Activated T-cell treated with anti-CD3 and anti-CD28 coated beads, Interleukin-2, amount 50 U/mL, for 72 hours (primary cell): ENCODE measurements at places on chromosomes 2 and 18.

- DNase-seq: no peak
Measured at GRCh38 chr2:23286758-23287704, 97.9 kb upstream of the KLHL29 start.

DNA sequence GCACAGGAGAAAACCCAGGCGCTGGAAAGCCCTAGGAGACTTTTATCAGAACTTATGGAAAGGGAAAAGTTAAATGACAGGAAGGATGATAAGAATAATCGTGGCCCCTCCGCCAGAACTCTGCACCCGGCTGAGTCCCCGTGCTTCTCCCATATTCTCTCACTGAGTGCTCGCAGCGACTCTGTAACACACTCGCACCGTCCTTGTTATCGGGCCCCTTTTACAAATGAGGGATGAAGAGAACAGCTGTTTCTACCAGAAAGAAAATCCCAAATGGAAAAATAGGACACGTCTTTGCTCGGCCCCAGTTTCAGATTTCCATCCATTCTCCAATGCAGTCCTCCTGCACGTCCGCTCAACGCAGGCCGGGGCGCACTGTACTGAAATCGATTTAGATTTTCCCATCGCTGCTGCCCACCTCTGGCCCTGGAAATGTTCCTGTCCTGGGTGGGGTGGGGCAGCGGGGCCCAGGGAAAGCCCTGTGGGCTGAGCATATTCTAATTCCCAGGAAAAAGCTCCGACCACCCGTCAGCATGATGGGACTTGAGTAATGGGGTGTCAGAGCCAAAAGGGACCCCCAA lies 66.4 kb downstream of the KCNF1 start:
- DNase-seq: no peak

GRCh38 chr2:124558277-124558905 lies 533.3 kb downstream of the CNTNAP5 start:
- DNase-seq: no peak

DNA sequence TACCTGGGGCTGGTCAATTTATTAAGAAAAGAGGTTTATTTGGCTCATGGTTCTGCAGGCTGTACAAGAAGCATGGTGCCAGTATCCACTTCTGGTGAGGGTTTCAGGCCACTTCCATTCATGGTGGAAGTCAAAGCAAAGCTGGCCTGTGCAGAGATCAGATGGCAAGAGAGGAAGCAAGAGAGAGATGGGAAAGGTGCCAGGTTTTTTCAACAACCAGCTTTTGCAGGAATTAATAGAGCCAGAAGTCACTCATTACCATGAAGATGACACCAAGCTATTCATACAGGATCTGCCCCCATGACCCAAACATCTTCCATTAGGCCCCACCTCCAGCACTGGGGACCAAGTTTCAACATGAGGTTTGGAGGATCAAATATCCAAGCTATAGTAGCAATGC lies 56.8 kb upstream of the ST3GAL5 start:
- no peak for DNase-seq

DNA sequence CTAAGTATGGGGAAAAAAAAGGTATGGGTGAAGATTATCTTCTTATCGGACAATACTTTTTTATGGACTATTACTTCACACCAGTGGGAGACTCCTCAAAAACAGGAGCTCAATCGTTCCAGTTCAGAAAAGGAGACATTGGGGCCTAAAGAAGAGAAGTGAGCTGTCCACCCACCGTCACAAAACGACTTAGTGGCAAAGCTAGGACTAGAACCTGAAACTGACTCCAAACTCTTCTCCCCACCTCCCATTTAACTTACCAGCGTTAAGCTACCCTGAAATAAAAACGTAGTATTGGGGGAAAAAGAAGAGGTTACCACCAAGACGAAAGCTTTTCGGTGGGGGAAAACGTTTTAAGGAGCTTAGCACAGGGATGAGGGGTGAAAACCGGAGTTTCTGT lies 503 bp downstream of the GTF3C3 start:
- no peak for DNase-seq

DNA sequence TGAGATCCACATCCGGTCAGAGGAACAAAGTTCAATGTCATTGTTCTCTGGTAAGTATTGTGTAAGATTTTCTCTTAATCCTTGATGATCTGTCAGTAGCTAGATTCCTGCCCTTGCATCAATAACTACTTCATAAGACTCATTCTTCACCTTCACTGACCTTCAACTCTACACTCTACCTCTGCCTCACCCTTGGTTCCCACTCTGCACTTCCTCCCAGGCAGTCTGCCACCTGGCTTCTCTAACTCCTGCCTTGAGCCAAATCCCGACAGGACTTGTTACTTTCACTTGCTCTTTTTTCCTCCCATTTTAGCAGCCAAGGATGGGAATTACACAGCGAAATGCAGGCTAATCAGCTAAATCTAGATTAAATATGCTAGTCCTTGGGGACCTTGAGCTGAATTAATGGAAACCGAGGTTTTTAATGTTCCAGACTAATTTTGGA lies 190.7 kb downstream of the DLGAP1 start:
- DNase-seq: no peak

- DNase-seq: no peak
Measured at GRCh38 chr2:224869601-224870233, 153.6 kb upstream of the CCDC195 start.

DNA sequence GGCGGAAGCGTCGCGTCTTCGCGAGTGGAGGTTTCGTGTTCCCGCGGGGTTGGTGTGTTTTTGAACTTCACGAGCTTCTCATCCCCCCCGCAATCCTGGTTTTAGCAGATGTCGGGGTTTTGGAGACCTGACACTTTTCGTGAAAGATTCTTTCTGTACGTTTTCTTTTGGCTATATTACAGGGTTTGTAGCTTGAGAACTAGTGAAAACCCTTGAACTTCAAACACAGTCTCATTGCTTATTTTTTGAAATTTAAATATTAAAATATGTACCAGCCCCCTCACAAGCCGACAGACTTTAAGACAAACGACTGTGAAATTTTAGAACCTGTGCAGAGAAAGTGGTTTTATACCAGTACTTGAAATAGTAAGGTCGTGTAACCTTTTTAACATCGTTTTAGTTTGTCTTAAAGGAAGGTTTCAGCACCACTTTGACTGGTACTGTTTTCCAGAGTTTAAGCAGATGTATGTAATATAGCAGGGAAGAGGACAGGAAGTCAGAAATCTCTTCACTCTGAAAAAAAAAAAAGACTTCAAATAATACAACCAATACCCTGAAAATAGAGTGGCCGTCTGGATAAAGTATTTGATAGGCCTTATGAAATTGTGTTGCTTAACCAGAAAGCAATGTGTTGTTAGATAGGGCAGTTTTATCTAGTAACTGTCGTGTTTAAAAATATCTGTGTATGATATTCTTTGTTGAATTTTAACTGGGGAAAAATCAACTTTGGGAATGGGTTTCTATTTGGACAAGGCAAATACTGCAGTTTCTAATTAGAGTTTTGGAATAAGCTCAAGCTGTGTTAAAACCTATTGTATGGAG lies 1.4 kb downstream of the SPATS2L start:
- DNase-seq: no peak

GRCh38 chr2:49342156-49342555 lies 187.8 kb upstream of the FSHR start:
- DNase-seq: no peak

GRCh38 chr2:85827879-85828569 lies 60.8 kb downstream of the ST3GAL5 start:
- no peak for DNase-seq
